Uterus (tissue), 4 donors: ENCODE measurements at places on chromosomes 5 and 9. TPM values are rescaled to one million over a fixed set of nuclear protein-coding genes. Genes with fewer than 3 reads are reported as not detected.

LRRC70 gene
- total RNA-seq = 3.3 TPM

CHMP5 gene
- 54.5 TPM for total RNA-seq

CDKN2B-AS1 gene
- 1.8 TPM for total RNA-seq

GRCh38 chr5:53426878-53427277 is 53.6 kb upstream of the FST start:
- no peaks in the 10 kb centered on the region for H3K4me1 ChIP-seq
- no peaks in the 10 kb centered on the region for H3K27me3 ChIP-seq
- DNase-seq = no peak
- H3K27ac ChIP-seq = no peak overlapping the region
- H3K4me3 ChIP-seq = no peak overlapping the region
- H3K36me3 ChIP-seq = no peaks in the 10 kb centered on the region
